ENCODE measurements at places on chromosomes 5 and 9.

- DNase-seq, result no peak
Measured at GRCh38 chr9:82196622-82197441, 208.3 kb downstream of the SPATA31D1 start.

DNA sequence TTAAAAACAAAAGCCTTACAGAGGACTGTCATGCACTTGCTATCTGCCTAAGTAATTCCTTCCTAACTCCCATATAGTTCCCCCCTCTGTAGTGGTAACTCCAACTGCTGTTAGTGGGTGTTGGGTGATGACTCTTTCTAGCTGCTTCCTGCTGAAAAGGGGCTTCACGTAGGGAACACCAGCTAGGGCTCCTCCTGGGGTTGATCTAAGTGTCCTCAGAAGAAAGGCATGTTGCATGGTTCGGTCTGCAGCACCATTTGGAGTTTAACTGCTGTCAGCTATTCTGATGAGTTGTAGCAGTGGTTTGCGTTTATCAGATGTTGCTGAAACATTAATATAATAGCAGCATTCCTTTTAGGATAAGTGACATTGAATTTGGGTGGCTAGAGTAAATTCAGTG lies 281.9 kb upstream of the TUSC1 start:
- DNase-seq, result no peak

- DNase-seq, result no peak
Measured at GRCh38 chr5:20105915-20106314, 117.9 kb upstream of the CDH18 start.

- no peak for DNase-seq
Measured at GRCh38 chr5:55585206-55585610, 50.4 kb upstream of the PLPP1 start.

GRCh38 chr5:125140855-125141254 lies 394.4 kb upstream of the ZNF608 start:
- no peak for DNase-seq

DNA sequence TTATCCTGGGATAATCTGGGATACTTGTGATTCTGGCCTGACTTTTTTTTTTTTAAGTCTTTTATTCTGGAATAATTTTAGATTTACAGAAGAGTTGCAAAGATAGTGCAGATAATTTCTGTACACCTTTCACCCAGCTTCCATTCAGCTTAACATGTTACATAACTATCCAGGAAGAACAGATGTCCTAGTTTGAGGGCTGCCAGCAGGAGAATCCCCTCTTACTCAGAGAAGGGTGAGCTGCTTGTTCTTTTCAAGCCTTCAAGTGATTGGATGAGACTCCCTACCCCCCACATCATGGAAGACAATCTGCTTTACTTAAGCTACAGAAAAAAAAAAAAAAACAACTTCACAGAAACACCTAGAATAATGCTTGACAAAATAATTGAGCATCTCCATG lies 254.2 kb downstream of the TRIM32 start:
- DNase-seq, result no peak

All from NAMALWA (cell line).